ENCODE measurements at places on chromosomes 4 and X.

DNA sequence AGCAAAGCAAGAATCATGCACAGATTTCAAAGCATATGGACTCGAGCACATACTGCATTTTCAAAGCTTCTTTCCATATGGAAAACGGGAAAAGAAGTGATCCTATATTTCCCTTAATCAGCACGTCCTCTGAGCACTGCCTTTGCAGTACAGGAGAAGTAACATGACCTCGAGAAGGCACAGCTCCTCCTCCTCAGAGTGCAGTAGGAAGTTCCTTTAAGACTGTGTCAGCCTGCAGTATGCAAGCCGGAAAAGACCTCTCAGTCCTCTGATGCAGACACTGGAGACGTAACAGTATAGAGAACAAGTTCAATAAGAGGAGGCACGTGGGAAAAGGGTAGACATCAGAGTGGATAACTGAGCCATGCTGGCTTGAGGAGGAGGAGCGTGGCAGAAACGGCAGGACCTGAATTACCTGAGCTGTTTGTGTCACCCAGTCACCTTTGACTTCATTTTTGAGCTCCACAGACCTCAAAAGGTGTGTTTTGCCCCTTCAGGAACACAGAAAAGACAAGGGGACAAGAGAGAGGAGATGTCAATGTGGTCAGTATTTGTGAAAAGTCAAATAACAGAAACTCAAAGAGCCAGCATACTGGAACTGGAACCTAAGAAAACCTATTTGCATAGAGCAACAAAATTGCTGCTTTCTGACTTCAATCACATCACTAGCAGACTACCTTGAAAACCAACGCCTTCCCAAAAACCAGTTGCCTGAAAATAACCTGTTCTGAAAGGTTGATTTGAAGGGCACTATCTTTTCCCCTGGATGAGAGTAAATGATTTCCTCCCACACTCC lies 20.8 kb downstream of the IRF2 start:
- no peak for DNase-seq

GRCh38 chr4:31682796-31683195 lies 962.6 kb downstream of the PCDH7 start:
- DNase-seq, result no peak

GRCh38 chrX:19347916-19348315 lies 4.2 kb downstream of the PDHA1 start:
- no peak for DNase-seq

GRCh38 chrX:68594769-68595168 lies 52.7 kb upstream of the STARD8 start:
- no peak for DNase-seq

GRCh38 chr4:153509724-153510123 lies 43.6 kb downstream of the TMEM131L start:
- no peak for DNase-seq

DNA sequence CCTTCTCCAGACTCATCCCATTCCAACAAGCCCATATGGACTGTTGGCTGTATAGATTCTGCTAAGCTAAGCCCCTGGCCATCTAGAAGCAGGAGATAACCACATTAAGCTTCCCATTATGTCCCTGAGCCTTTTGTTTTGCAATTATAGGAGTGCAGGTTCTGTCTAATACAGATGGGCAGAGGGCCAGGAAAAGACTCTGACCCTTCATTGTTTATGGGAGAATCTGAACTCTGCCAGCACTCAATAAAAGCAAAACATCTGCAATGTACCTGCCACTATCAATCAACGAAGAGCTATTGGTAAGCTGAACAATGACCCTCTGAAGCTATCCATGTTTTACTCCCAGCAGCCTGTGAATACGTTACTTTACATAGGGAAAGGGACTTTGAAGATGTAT lies 207.3 kb upstream of the CLNK start:
- no peak for DNase-seq

GRCh38 chr4:175657571-175657970 lies 154.5 kb downstream of the GPM6A start:
- DNase-seq, result no peak

- no peak for DNase-seq
These were observed 21.2 kb upstream of the SYNPO2 start for GRCh38 chr4:118867311-118868067.

DNA sequence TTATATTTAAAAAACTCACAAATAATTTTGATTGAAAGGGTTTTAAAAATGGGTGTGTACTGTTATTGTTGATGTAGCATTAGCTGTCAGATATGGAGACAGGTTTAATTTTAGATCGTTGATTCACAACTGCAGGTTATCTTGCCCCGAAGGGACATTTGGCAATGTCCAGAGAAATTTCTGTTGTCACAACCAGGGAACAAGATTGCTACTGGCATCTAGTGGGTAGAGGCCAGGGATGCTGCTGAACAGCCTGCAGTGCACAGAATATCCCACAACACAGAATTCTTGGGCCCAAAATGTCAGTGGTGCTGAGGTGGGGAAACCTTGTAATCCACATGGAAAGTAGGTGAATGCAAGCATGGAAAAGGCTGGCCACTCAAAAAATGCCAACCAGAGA lies 114.9 kb downstream of the MAGEB17 start:
- DNase-seq, result no peak

GRCh38 chrX:40887476-40887875 lies 152.1 kb upstream of the MED14 start:
- DNase-seq, result no peak

DNA sequence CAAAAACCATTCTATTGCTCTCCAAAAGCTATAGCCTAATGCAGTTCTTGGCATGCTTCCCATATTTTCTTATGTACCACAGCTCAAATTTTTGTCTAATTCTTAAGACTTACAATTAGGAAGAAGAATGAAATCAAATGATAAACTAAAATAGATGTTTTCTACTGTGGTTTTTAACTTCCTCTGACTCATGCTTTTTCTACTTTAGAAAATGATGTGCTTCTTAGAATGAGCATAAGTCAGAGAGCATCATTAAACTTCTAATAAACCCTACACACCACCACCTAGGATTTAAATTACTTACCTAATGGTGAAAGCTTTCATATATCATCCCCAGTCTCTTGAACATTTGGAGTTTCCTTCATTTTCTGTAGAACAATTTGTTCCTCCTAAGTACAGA lies 217.0 kb upstream of the NDST3 start:
- no peak for DNase-seq

GRCh38 chrX:115017455-115017854 lies at the start of gene IL13RA2:
TSS of gene IL13RA2 (minus strand) at chrX:115017616. CDS start at chrX:115017269, 347 bp downstream.
- no peak for DNase-seq

- peak; percentile 36 for DNase-seq
These were observed 22.6 kb downstream of the RNF212 start for GRCh38 chr4:1090465-1091440.

GRCh38 chr4:167222099-167222498 lies 12.2 kb downstream of the SPOCK3 start:
- no peak for DNase-seq

GRCh38 chr4:155599596-155599995 lies 67.1 kb upstream of the GUCY1A1 start:
- no peak for DNase-seq

- no peak for DNase-seq
These were observed 57.2 kb downstream of the TRIM2 start for GRCh38 chr4:153261461-153261860.

GRCh38 chrX:13029887-13030771 lies 14.3 kb downstream of the FAM9C start:
- no peak for DNase-seq

- DNase-seq, result no peak
These were observed 217.8 kb downstream of the SHOX start for GRCh38 chrX:848386-848785.

DNA sequence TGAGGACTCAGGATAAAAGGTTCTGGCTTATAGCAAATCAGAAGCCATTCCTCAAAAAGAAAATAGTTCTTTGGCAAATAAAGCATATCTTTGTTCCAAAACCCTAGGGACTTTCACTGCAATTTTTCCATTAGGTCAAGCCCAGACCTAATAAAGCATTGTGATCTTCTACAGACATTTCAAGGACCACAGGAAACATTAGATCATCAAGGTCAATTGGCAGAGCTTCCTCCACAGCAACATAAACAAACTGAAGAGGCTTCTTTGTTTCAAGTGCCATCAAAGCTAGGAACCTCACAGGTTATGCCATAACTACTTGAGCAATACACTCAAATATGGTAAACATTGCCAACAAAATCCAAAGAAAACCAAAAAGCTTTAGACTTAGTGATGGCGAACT lies 144.9 kb downstream of the ANXA5 start:
- DNase-seq, result no peak

Data from spleen (tissue), 13 donors.